ENCODE measurements at places on chromosomes 13 and 19.
A peak's percentile ranks its signal among the peaks of the same experiment; 100 is the strongest.

DNA sequence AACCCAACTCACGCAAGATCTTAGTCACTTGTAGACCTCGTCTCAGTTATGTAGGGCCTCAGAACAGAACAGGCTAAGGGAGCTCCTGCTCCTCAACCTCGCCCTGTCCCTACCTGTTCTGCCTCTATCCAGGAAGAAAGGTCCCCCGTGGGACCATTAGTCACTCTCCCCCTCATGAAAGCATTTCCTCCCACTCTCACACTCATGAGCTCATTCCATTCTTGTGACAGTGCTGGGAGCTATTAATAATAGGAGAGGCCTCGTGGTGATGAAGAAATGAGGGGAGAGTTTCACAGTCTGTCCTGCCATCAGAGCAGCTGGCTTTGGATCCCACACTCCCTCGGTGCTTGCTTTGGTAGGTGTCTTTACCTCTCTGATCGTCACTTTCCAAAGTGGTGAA is 10.2 kb downstream of the PPP2R1A start:
- no peak for DNase-seq

DNA sequence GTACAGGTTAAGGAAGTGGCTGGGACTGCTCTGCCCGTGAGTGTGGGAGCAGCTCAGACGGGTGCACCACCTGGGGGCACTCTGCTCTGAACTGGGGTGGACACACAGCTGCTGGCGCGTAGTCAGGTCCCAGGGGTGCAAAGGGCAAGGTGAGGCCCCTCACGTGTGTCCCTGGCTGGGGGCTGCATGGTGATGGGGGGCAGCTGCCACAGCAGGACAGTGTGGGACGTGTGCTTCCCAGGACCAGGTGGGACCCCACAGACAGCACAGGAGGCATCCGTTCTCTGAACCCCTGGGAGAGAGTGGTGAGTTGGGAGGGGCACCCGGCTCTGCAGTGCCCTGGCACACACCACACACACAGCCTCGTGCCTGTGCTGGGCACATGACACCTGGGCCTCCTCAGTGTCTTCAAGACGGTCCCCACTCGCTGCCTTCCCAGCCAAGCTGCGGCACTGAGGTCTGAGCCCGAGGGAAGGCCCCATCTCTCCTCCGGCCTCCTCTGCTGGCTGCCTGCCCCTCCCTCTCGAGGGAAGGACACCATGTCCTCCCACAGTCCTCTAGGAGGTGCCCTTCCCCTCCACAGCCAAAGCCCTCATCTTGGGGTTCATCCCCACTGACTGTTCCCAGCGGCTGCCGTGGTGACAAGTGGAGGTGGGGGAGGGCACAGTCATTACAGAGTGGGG is 24.7 kb downstream of the CILP2 start:
- no peak for DNase-seq

DNA sequence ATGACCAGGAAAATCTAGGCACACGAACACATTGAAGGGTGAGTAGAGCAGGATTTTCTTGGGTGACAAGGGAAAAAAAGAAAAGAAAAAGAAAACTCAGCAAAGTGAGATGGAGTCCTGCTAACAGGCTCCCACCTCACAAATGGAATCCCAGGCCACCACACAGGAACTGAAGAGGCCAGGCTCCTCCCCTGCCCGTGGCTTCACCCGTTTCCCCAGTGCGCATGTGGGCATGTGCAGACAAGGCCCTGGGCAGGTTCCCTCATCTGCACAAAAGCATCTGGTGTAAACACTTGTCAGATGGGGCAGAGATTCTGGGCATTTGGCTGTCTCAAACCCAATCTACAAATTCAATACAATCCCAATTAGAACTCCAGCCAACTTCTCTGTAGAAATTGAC is 24.5 kb downstream of the CFAP97D2 start:
- DNase-seq: no peak

DNA sequence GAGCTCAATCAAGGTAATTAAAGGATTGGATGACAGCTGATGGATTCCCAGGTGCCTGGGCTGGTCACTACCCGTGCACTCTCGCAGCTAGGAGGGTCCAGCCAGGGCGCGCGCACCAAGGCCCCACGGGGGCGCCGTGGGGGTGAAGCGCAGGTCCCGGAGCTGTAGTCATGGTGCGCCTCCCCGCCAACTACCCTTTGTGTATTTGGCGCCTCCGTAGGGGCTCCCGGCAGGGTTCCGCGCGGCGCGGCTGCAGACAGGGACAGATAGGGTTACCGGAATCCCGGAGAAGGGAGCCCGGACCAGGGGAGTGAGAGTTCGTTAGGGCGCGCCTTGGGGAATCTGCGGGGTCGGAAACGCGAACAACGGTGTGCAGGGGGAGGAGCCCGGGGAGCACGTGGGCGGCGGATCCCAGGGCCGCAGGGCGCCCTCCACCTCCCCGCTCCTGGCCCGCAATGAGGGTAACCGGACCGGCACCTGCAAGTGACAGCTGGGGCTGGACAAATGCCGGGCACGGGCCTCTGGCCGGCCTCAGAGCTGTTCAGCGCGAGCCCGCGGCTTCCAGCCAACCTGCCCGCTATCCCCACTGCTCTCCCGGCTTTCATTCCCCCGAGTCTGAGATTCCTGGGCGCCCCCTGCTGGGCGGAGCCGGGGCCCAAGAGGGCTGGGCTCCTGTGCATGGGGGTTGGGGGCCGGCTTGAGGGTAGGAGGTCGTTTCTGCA is 3.4 kb upstream of the PRAM1 start:
- DNase-seq: peak; percentile 74

DNA sequence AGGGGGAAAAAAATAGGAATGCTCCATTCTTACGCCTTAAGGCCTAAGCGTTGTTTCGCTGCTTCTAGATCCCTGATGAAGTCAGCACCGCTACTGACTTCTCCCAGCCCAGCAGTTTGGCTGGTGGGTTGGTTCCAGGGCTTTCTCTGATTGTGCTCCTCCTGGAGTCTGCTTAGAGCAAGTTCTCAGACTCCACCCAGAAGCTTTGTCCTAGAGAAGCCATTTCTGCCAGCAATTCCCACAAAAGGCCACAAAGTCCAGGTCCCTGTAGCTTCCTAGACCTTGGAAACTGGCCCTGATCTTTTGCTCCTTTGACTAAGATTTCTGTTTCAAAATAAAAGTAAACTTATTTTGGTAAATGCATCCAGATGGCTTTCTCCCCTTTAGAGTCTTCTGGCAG is 65.4 kb downstream of the KCTD12 start:
- no peak for DNase-seq

GRCh38 chr13:30859326-30859725 is 46.7 kb upstream of the MEDAG start:
- no peak for DNase-seq

GRCh38 chr13:109162248-109163036 is 533.0 kb downstream of the MYO16 start:
- no peak for DNase-seq

DNA sequence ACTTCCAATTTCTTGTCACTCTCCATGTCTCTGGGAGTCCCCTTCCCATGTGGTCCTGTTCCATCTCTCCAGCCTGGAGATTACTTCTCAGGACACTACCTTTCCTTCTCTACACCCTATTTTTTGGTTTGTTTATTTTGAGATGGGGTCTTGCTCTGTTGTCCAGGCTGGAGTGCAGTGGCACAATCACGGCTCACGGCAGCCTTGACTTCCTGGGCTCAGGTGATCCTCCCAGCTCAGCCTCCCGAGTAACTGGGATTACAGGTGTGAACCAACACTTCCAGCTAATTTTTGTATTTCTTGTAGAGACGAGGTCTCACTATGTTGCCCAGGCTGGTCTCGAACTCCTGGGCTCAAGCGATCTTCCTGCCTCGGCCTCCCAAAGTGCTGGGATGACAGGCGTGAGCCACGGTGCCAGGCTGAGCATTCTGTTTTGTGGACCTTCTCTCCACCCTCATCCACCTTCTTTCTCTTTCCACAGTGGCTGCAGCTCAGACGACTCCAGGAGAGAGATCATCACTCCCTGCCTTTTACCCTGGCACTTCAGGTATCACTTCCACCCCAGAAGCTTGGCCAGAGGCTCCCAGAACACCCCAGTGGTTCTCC is 644 bp downstream of the HCST start:
- DNase-seq: no peak

DNA sequence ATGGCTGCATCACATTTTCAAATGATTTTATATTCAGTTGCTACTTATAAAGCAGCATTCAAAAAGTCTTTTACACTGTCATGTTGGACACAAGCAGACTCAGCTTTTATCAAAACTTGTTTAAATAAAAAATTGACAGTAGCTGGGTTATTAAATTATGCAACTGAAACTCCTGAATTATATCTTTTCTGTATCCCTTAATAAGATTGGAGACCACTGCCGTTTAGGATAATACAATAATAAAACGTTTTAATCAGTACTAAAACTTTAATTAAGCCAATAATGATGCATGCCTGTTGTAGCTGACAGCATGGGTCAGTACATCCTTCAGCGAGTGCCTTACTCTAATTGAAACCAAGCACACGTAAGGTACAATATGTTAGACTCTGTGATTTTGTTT is 78.0 kb downstream of the DPY19L3 start:
- DNase-seq: no peak

- no peak for DNase-seq
Measured at GRCh38 chr19:53432088-53432661, 391 bp downstream of the ZNF761 start.

DNA sequence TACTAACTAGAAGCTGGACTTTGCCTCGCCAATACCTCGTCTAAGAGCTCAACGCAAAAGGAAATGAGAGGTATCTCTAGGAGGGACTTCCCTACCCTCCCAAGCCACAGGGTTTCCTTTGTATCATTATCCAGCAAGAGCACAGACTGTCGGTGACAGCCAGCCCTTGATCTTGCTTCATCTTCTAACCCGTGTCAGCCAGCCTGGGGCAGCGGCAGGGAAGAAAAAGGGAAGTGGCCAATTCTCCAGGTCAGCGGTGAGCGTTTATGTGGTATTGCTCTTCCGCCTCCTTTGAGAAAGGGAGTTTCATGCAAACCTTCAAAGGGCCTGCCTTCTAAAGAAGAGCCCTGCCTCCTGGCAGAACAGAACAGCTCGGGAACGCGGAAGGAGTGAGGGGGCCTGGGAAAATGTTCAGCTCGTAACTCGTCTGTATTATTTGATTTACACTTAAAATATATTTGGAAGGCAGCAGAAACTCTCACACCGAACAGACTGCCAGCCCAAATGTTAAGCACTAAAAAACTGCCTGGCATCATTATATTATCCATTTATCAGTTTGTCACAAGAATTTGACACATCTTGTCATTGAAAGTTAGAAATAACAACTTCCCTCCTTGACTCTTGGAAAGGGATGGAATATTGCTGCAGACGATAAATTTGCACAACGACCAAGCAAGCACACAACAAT is 41.8 kb downstream of the EFNB2 start:
- DNase-seq: no peak

GRCh38 chr13:32261567-32261966 is 53.6 kb downstream of the ZAR1L start:
- no peak for DNase-seq

GRCh38 chr13:66069570-66069969 is 1160.6 kb downstream of the PCDH9 start:
- no peak for DNase-seq

- DNase-seq: no peak
Measured at GRCh38 chr13:44929692-44930091, 59.6 kb downstream of the NUFIP1 start.

GRCh38 chr13:110307767-110308655 is 927 bp downstream of the COL4A2 start:
- no peak for DNase-seq

GRCh38 chr13:93862259-93862658 is 617.2 kb downstream of the DCT start:
- DNase-seq: no peak

DNA sequence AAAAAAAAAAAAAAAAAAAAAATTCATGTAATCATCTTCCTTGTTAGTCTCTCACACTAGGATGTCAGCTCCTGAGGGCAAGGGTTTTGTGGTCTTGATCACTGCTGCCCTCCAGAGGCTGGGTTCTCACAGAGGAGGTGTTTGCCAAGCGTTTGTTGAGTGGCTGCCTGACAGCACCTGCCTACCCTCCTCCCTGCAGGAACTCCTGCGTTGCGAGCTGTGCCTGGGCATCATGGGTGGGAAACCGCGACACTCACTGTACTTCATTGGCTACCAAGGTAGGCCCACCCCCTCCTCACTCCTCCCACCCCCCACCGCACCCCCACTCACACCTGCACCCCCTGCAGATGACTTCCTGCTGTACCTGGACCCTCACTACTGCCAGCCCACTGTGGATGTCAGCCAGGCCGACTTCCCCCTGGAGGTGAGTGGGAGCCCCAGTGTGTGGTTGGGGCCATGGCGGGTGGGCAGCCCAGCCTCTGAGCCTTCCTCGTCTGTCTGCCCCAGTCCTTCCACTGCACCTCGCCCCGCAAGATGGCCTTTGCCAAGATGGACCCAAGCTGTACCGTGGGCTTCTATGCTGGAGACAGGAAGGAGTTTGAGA is 8.1 kb downstream of the ATG4D start:
- no peak for DNase-seq

- no peak for DNase-seq
Measured at GRCh38 chr13:74784959-74785358, 650.8 kb upstream of the KLF12 start.

GRCh38 chr19:7007859-7008258 is 13.4 kb downstream of the MBD3L2B start:
- no peak for DNase-seq

DNA sequence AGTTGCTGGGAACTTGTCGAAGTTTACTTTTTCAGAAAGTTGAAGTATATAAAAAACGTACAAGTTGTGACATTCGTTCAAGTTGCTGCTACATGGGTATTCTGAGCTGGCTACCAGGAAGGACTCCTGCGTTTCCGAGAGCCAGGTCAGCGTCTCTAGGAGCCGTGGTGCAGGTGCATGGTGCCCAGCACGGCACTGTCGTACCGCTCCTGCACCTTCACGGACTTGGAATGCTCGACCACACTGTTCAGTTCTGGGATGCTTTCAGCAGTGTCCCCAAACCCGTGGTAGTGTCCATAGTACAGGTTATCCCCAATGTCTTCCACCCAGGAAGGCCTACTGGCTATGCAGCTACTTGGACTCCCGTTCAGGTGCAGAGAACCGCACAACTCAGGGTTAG is 35.4 kb downstream of the ANKRD10 start:
- no peak for DNase-seq

DNA sequence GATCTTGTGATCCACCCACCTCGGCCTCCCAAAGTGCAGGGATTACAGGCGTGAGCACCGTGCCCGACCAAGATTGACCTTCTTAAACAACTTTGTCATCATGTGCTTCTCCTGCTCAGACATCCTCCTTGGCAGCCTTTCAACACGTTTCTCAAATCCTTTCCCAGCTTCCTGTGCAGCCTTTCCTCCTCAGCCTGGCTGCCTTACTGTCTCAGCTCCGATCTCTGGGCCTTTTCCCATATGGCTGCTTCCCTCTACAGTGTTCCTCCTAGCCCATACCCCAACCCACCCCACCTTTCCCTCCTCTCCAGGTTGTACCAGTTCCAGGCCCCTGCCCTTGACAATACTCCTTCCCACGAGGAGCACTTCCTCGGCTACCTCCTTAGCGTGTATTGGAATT is 7.2 kb downstream of the PHF11 start:
- no peak for DNase-seq

DNA sequence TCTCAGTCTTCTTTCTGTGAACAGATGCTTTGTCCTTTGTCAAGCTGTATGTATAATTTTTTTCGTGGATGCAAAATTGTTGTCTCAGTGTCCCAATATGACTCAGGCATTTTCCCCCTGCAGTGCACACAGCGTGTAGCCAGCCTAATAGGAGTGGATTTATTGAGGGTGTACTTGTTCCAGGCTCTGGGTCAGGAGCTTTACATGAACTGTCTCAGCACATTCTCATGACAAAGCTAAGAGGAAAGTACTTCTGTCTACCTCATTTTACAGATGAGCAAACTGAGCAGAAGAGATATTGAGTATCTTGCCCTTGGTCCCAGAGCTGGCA is 50.8 kb downstream of the STK24 start:
- no peak for DNase-seq

GRCh38 chr13:34733721-34734120 is 208.3 kb upstream of the NBEA start:
- no peak for DNase-seq

GRCh38 chr13:29473166-29473565 is 122.3 kb downstream of the SLC7A1 start:
- no peak for DNase-seq

All from stimulated activated CD4-positive, alpha-beta T cell treated with anti-CD3 and anti-CD28 coated beads, TNF-alpha, amount 100 ng/mL, for 24 hours (primary cell).